Memory B cell (primary cell): ENCODE measurements at places on chromosomes 16 and 17.

- H3K4me1 ChIP-seq = no peaks in the 10 kb centered on the region
- H3K4me3 ChIP-seq = no peak overlapping the region
Observed at GRCh38 chr17:70636517-70637133, 467.3 kb downstream of the KCNJ2 start.

DNA sequence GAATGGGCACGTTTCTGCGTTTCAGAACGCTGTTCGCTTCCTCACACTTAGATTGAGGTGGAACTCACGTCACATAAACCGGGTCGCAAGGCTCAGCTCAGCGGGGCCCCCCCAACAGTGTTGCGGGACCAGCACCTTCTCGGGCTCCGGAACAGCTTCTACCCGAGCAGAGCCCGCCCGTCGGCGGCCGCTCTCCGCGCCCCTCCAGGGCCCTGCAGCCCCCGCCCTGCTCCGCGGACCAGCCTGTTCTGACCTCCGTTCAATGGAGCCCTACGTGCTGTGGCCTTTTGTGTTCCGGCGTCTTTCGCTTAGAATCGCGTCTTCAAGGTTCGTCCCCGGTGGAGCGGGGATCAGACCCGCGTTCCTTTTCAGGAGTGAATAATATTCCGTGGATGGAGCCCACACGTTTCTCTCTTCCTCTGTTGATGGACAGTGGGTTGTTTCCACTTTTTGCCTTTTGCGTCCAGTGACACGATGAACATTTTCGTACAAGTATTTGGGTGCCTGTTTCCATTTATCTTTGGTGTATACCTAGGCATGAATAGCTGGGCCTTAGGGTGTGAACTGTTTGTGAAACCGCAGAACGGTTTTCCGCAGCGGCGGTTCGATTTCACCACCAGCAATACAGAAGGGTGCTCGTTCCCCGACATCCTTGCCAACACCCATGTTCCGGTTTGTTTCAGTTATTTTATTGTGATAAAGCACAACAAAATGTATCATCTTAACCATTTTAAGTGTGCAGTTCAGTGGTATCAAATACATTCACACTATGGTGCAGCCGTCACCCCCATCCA lies 2.3 kb upstream of the SLC22A31 start:
- H3K36me3 ChIP-seq = no peaks in the 10 kb centered on the region
- H3K4me3 ChIP-seq = no peak overlapping the region
- H3K4me1 ChIP-seq = peaks cover 3% of the 10 kb centered on the region
- no peak for DNase-seq

- no peak overlapping the region for H3K4me3 ChIP-seq
- H3K36me3 ChIP-seq = peaks cover 6% of the 10 kb centered on the region
- no peak for DNase-seq
Observed at GRCh38 chr17:51257150-51258081, 2.4 kb downstream of the MBTD1 start.

- H3K27ac ChIP-seq = no peak overlapping the region
- H3K36me3 ChIP-seq = no peaks in the 10 kb centered on the region
- H3K4me1 ChIP-seq = no peaks in the 10 kb centered on the region
Observed at GRCh38 chr16:52781005-52781630, 234.2 kb upstream of the TOX3 start.

DNA sequence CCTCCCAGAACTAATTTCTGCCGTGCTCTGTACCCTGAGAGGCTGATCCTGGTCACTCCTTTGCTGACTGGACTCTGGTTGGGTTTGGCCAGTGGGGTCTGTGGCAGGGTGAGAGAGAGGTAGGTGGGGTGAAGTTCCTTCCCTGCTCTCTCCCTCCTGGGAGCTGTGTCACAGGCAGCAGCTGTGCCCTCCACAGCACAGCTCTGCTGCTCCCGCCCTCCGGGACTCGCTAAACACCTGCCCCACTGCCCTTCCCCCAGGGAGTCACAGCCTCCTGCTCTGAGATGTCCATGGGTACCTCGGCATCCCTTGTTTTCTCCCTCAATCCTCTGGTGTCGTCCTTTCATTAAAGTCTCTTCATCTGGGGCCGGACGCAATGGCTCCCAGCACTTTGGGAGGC lies 66.4 kb downstream of the SRCIN1 start:
- H3K36me3 ChIP-seq = no peaks in the 10 kb centered on the region
- H3K27ac ChIP-seq = no peak overlapping the region
- H3K4me3 ChIP-seq = no peak overlapping the region
- H3K4me1 ChIP-seq = no peaks in the 10 kb centered on the region
- H3K27me3 ChIP-seq = peaks cover 30% of the 10 kb centered on the region
